ENCODE measurements at places on chromosomes 4 and X. TPM values are rescaled to one million over a fixed set of nuclear protein-coding genes. Genes with fewer than 3 reads are reported as not detected.

The UGT2B7 gene
- total RNA-seq, result 0.20 TPM

The ADGRL3 gene
- not detected for total RNA-seq

The KLF8 gene
- 4.4 TPM for total RNA-seq

The GAGE12J gene
- total RNA-seq, result not detected

The LNX1 gene
- total RNA-seq, result 0.78 TPM

The DCAF8L2 gene
- total RNA-seq, result not detected

The EVC2 gene
- 9.0 TPM for total RNA-seq

The FGFBP2 gene
- not detected for total RNA-seq

The GPR119 gene
- not detected for total RNA-seq

The MND1 gene
- total RNA-seq, result 8.0 TPM

All from subcutaneous preadipocyte (primary cell).